Suppressor macrophage (primary cell): ENCODE measurements at places on chromosomes 5 and 9.

DNA sequence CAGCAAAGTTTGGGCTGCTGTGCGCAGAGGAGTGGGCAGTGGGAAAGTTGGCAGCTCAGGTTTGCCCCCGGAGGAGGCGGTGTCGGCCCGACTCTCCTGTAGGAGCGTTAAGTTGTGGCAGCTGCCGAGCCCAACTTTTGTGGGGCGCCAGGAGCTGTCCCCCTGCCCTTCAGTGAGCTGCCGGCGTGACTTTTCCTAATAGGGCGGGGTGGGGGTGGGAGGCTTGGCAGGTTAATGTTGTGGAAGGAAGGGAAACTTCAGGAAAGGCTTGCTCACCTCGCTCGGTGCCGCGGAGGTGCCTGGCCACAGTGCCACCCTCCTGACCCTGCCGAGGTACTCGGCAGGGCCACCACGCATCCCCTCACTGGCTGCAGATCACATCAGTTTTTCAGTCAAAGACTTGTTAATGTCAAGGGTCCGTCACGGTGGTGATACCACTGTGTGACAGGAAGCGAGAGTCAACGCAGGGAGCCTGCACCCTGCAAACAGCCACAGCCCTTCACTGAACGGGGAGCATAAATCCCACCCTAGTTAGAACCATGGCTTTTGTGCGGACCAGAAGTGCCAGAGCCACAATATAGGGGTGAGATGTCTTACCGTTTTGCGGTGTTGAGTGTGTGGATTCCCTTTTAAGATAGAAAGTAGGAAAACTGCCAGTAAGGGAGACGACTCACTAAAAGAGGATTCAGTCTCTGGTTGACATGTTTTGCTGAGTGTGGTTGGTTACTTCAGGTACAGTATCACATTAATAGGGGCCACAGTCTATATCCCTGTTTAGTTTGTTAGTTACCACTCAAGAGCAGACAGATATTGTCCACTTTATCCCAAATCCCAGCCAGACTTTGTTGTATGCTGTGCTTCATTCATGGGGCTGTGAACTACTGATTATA, 796 bp downstream of the LNPEP start:
- DNase-seq = peak; percentile 36

GRCh38 chr9:96183751-96184150, 118.2 kb downstream of the HSD17B3 start:
- DNase-seq = no peak

DNA sequence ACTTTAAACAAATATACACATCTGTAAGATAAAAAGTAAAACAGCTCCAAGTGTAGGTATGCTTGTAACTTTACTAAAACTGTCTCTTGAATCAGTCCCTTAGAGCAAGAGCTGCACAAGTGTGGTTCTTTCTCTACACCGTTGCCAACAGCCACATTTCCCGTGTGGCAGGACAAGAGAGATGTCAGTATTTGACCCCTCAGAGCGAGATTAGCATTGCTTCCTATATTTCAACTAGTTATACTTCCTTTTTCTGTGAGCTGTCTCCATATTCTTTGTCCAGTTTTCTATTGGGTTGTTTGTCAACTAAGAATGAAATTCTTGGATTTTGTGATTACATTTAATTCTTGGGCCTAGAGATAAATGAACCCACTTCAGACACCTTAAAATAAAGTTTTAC, 8.0 kb downstream of the PLIN2 start:
- DNase-seq = peak; percentile 61

- no peak for DNase-seq
Observed at GRCh38 chr5:111224561-111225345, 569 bp downstream of the CAMK4 start.

DNA sequence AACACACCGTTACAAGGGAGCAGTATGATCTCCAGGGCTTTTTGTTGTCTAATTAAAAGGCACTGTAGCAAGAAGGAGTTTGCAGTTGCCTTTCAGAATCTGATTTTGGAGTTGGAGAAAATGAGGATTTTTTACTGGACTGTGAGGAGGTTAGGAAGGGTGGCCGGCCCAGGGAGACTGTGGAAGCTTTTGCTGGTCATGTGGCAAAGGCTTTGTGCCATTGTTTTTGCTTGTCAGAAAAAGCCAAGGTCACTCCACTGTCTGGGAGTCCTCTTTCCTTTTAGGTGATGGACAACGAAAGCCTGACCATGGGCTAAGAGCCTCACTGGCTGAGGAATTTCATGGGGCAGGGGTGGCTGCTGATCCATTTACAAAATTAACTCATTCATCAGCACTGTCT, 10.3 kb upstream of the WHRN start:
- no peak for DNase-seq

- no peak for DNase-seq
Observed at GRCh38 chr9:23412458-23412857, 413.6 kb downstream of the ELAVL2 start.

GRCh38 chr5:154820383-154820782, 30.0 kb downstream of the FAXDC2 start:
- DNase-seq = no peak

DNA sequence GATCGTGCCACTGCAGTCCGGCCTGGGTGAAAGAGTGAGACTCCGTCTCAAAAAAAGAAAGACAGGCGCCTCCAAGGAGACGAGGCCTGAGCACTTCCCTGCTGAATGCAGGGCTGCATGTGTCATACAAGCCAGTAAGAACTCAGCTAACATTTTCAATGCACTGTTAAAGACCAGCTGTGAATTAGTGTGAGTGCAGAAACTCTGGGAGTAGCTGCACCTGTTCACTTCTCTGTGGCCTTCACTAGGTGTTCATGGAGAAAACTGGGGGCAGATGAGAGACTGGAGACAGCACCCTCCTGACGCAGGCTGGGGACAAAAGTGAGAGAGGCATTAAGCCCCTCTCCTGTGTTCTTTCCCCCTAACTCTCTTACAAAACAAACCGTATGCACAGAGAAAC, 41.8 kb downstream of the FBXO10 start:
- DNase-seq = no peak

DNA sequence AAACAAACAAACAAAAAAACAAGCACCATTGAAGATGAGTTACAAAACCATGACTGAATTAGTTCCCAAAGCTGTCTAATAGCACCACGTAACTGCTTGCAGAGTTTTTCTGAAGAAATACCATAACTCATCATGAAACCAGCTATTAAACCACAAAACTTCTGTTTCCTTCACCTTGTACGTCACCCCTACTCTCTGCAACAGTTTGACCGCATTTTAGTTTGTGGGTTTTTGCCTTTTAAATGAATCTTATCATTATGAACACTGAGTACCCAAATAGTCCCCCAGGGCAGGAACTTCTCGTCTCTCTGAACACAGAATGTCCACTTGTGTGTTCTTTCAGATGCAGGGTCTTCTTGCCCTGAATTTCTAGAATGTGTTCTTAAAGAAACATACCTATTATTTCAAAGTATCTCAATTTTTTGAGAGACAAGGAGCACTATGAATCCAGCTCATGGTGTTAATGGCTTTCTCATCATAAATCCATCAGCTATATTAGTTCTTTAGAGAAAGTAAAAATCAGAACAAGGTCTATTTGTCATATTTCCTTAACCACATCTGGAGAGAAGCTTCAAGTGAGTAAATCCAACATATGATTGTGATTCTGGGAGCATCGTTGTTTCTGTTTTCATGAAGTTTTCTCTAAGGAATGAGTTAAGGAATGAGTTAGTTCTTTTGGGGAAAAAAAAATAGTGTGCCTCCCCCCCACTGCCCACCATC, 210.6 kb downstream of the AUH start:
- peak; percentile 72 for DNase-seq

DNA sequence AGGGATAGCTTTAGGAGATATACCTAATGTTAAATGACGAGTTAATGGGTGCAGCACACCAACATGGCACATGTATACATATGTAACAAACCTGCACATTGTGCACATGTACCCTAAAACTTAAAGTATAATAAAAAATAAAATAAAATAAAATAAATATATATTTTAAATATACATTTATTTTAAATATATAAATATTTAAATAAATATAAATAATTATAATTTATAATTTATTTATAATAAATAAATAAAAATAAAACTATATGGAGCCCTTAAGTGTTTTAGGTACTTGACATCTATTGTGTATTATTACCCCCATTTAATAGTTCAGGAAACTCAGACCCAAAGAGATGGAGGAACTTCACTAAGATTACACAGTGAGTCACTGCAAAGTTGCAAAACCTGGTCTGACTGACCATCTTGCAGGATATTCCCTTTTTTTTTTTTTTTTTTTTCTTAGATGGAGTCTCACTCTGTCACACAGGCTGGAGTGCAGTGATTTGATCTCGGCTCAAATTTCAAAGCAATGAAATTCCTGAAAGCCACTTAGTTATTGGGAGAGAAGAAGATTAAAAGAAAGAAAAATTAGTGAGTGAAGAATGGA, 5.8 kb upstream of the C5orf52 start:
- DNase-seq = peak; percentile 91

- DNase-seq = no peak
Observed at GRCh38 chr5:162990856-162991497, 446.4 kb upstream of the CCNG1 start.

GRCh38 chr5:125719681-125720347, 703.4 kb upstream of the GRAMD2B start:
- no peak for DNase-seq

GRCh38 chr5:17763301-17763700, 129.0 kb downstream of the TAF11L14 start:
- DNase-seq = no peak

GRCh38 chr5:55551358-55551757, 16.6 kb upstream of the PLPP1 start:
- no peak for DNase-seq

GRCh38 chr5:72630081-72630480, 122.9 kb upstream of the ZNF366 start:
- no peak for DNase-seq

DNA sequence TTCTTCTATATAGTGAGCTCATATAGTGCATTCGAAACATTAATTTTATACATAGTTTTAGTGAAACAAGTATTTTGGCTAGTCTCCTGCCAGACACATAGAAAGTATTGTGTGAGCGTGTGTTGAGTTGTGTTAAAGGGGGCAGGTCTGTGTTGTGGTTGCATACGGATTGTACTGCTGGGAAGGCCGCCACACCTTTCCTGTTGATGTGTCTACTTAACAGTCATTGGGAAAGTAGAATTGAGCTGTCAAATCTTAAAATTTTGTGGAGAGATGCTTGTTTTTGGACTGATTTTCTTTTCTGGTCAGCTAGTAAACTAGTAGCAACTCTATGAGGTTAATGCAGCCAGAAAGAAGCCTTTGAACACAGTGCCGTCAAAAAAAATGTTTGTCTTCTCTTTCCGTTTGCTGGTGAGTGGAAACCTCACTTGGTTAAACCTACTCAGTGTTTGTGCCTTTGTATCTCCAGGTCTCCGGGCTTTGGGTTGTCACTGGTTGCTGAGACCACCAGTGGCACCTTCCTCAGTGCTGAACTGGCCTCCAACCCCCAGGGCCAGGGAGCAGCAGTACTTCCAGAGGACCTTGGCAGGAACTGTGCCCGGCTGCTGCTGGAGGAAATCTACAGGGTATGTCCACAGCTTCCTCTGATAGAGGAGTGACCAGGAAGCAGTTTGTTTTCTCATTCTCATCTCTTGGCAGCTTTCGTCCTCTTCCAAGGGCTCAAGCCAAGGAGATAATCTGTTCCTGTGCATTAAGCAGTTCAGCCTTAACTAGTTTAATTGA, 51.5 kb downstream of the RCL1 start:
- DNase-seq = no peak

DNA sequence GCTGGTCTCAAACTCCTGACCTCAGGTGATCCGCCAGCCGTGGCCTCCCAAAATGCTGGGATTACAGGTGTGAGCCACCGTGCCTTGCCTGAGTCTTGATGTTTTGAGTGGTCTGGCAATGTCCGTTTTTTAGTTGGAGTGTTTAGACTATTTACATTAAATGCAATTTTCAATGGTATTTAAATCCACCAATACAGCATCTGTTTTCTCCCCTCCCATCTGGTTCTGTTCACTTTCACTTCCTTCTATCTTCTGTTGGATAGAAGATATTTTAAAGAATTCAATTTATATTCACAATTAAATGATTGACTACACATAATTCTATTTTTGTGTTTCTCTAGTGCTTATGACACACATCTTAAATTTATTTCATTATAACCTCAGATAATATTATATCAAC, 26.0 kb upstream of the PCAT7 start:
- DNase-seq = no peak

- peak; percentile 37 for DNase-seq
Observed at GRCh38 chr9:110123341-110124095, 84.4 kb downstream of the C9orf152 start.

- no peak for DNase-seq
Observed at GRCh38 chr5:149002053-149002452, 60.8 kb downstream of the SH3TC2 start.

DNA sequence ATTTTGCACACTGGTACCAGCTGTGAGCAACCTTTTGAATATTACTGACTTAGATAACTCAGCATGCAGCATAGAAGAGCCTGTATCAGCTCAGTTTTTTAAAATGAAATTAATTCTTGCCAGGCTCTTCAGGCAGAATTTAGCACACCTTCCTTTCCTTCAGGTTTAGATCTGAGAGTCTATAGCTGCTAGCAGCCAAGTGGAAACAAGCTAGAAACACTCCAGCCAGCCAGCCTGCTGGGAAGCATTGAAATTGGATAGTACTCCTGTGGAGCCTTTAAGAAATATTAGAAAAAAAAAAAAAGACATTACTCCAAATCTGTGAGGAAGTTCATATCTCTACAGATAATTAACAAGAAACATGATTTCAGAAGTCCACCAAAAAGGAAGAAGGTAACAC, 812.2 kb downstream of the DTWD2 start:
- no peak for DNase-seq

GRCh38 chr9:114229295-114229694, 74.0 kb downstream of the COL27A1 start:
- DNase-seq = no peak

DNA sequence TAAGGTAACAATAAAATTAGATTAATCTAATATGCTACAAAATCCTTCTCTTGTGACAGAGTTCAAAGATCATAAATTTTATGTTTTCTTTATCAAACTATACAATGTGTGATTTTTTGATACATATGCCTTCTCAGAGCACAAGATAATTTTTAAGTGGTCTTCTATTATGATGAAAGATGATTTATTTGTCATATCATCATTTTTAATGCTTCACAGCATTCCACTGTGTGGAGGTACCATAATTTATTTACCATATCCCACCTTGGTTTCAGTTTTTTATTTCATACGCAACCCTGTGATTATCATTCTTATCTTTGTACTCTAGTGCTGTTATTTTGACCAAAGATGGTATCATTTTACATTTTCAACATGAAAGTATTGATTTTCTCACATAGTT, 41.7 kb downstream of the POLK start:
- DNase-seq = no peak

GRCh38 chr5:133384120-133384855, 228.1 kb downstream of the FSTL4 start:
- DNase-seq = no peak

- DNase-seq = no peak
Observed at GRCh38 chr5:104421431-104421830, 858.8 kb upstream of the NUDT12 start.

DNA sequence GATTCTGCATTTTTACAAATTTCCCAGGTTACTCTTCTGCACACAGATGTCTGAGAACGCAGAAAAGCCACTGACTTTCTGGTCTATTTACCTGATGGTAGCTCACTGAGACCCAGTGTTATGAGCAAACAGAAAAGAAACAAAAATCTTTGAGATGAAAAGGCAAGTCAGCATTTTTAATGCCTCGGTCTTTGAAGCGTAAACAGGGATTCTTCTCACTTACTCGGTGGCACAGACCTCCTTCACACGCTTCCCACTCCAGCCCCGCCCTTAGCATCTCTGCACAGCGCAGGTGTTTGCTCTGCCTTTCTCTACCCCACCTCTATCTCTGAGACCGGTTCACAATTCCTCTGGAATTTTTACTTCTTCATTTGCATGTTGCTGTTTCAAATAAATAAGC, 195.0 kb upstream of the IRX1 start:
- DNase-seq = no peak

- no peak for DNase-seq
Observed at GRCh38 chr9:136514022-136514714, 31.3 kb upstream of the SEC16A start.
